ENCODE measurements at places on chromosomes 1 and 21. TPM values are rescaled to one million over a fixed set of nuclear protein-coding genes. Genes with fewer than 3 reads are reported as not detected.

AIRE gene
- 0.37 TPM for total RNA-seq

- no peak for DNase-seq
These were observed 13.9 kb downstream of the BTBD19 start for GRCh38 chr1:44822131-44822701.

LIX1L gene
- total RNA-seq = 29.7 TPM

LCE1C gene
- not detected for total RNA-seq

DNA sequence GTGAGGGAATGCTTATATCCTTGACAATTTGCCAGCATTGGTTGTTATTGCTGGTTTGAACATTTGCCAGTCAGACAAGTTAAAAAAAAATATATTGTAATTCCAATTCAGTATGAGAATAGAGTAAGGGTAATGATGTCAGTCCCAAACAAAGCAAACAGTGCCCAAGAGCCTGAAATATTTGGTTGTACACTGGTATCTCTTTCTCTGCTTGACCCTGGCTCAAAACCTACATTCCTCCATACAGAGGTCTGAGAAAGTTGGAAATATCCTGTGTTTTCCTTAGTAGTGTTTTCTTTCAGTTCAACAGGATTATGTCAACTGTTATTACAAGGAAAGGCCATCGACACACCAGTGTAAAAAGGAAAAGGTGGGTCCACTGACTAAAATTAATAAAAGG lies 145.6 kb downstream of the MRPL39 start:
- DNase-seq = no peak

DNA sequence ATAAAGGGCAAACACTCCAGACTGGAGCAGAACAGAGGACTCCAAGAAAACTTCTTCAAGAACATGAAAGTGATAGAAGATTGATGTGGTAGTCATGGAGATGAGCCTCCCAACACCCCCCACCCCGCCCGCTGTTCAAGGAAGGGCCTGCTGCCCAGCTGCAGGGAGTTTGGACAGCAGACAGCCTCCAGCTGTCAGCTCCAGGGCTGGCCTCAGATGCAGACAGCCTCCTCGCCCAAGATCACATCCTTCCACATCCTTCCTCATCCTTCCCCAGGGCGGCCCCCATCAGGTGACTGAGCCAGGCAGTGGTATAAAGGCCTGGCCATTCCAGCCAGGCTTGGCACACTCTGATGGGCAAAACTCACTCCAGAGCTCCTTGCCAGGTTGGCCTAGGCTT lies 24.6 kb downstream of the HMGN2 start:
- peak; percentile 93 for DNase-seq

GRCh38 chr1:115091572-115091971 lies 2.3 kb upstream of the TSPAN2 start:
- no peak for DNase-seq

GRCh38 chr1:31400393-31400792 lies 12.6 kb upstream of the SERINC2 start:
- DNase-seq = no peak

DNA sequence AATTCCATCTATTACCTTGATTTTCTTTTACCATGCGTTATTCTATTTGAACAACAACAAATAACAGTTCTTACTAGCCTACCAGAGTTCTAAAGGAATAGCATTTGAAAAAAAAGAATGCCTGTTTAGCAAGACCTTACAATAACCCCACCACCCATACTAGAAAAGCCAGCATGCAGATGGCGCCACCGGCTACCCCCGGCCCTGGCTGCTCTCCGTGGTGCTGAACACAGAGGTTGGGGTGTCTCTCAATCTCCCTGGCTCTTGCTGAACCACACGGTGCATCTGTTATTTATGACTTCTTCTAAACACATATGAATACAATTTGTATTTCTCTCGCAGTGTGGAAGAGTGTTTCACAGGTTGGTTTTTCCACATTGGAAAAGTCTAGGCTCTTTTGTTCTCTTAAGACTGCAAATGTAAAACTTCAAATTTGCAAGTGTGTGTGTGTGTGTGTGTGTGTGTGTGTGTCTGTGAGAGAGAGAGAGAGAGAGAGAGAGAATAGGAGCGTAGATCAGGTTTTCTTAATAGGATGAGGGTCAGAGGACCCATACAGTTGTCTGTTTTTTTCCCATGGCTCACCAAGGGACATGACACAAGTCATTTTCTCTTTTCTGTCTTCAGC lies 13.6 kb downstream of the GRIK3 start:
- peak; percentile 59 for DNase-seq

C1orf226 gene
- total RNA-seq = 2.1 TPM

GRCh38 chr1:24932284-24932683 lies 2.2 kb upstream of the RUNX3 start:
- DNase-seq = no peak

KRTAP19-1 gene
- total RNA-seq = not detected

ADGRL2 gene
- 421 TPM for total RNA-seq

- peak; percentile 38 for DNase-seq
These were observed 46.1 kb downstream of the SLC44A3 start for GRCh38 chr1:94866164-94866807.

- no peak for DNase-seq
These were observed 1.3 kb upstream of the GNB1 start for GRCh38 chr1:1892079-1892762.

CDC42BPA gene
- total RNA-seq = 97.4 TPM

- no peak for DNase-seq
These were observed 428.6 kb upstream of the BRINP3 start for GRCh38 chr1:190906206-190906725.

- peak; percentile 83 for DNase-seq
These were observed 359.8 kb upstream of the KAZN start for GRCh38 chr1:14238472-14239307.

DNA sequence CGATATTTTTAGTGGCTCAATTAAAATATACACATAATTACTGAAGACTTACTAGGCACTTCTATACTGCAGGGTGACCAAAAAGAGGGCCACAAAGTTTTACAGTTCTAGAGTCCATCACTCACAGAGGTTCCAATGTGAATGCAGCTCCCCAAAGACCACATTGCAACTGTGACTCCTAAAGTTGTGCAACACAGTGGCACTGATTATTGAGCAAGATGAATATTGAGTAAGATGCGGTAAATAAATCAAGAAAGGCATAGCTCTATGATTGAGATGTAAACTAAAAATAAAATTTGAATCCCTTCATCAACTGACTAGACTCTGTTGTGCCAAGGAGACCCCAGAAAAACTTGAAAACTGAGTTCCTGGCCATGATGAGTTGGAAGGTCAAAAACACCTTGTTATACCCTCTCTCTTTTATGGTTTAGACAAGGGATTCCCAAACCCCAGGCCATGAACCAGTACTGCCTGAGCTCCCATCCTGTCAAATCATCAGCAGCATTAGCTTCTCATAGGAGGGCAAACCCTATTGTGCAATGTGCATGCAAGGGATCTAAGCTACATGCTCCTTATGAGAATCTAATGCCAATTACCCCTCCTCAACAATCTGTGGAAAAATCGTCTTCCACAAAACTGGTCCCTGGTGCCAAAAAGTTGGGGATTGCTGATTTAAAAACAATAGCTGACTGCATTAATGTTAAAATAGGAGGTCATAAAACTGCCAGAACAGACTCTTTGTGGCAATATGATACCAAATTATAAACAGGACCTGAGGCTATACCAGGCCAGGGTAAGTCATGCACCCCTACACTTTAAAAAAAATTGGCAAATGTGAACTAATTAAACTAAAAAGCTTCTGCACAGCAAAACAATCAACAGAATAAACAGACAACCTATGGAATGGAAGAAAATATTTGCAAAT lies 94.3 kb downstream of the ADGRL4 start:
- no peak for DNase-seq

DNA sequence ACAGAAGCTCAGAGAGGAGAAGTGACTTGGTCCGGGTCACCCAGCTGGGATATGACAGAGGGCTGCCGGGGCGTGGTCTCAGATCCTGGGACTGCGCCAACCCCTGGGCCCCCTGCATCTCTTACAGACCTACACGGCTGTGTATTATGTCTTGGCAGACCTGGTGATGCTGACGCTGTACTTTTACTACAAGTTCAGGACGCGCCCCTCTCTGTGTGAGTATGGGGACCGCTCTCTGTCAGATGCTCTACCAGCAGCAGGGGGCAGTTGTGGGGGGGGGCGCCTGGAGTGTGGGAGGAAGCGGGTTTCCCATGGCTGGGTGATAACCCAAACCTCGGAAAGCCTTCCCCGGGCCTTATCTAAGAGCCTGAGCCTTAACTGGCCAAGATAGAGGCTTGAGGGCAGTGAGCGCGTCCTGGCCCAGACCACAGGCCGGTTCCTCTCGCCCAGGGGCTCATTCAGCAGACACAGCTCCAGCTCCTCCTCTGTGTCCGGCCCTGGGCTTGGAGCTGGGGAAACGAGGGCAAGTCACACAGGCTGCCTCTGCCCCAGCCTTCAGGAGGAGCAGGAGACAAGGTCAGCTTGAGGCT lies 13.3 kb downstream of the SLC66A1 start:
- no peak for DNase-seq

DNA sequence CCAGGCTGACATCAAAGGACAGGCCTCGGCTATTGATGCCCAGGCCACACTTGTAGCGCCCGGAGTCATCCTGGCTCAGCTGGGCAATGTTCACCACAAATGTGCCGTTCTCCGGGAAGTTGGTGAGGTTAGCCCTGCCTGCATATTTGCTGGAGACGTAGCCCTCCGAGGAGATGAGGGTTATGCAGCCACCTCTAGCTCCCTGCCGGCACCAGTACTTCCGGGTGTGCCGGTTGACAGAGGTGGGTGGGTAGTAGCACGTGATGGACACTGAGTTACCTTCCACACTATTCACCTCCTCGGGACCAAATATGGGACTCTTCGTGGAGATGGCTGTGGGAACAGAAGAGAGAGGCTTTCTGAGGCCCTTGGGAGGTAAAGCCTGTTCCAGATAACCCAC lies 7.1 kb downstream of the PIGR start:
- DNase-seq = no peak

DNA sequence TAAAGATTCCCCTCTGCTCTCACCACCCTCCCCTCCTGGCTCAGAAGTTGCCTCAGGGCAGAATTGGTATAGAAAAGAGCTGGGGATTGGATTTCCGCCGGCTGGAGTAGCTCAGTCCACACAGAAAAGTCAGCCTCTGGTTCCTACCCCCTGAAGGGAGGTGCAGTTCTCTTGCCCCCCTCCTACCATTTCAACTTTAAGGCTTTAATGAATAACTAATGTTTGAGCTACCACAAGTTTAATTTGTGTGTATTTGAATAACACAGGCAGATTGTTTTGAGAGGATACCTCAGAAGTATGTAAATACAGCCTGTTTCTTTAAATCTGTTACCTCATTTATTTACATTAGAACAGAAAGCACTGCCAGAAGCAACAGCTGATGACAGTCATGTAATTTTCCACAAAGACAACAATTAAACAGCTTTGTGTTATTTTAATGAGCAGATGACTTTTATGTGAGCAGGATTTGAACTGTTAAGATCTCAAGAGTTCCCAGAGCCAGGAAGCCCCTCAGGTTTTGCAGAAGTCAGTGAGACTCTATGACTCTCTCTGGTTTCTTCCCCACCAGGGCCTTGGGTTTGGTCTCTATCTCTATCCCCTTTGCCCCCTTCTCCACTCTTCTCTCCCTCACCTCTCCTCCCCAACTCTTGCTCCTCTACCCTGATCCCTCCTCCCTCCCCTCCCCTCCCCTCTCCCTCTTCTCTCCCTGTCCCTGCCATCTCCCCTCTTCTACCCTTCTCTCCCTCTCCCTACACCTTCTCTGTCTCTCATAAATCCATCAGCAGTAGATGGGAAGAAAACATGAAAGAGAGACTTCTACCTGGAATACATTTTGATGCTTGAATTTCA lies 26.3 kb downstream of the DUSP10 start:
- peak; percentile 83 for DNase-seq

GRCh38 chr1:181789395-181789794 lies 272.1 kb downstream of the ZNF648 start:
- DNase-seq = peak; percentile 33

DNA sequence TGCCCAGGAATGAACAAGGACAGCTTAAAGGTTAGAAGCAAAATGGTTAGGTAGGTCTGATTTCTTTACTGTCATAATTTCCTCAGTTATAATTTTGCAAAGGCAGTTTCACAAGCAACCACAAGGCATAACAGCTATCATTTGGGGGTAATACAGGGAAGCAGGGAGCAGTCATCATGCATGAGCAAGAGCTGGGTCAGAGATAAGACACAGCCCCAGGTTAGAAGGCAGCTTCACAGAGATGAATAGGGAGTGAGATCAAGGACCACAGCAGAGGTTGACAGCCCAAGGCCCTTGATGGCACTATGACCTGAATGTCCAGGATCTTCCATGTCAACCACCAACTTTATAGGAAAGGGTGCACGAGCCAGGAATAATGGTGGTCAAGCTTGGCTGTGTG lies 9.0 kb upstream of the CSRP1 start:
- no peak for DNase-seq

DNA sequence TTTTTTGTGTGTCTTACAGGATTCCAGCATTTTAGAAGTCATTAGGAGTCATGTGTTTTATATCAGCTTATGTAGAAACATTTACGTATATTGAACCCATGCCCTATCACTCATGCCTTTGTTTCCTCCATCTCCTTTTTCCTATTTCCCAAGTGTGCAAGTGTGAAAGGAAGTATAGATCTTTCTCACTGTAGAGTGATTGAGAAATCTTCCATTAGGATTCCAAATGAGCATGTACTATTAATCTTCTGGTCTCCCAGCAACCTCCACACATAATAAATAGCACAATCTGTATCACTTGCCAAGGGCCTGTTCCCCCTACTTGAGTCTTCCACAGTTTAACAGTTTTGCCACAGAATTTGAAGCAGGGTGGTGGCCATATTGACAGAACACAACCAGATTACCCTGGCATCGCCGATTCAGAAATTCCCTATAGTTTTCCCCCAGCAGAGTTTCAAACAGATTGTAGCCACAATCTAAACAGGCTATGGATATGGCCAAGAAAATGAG lies 1052.8 kb downstream of the TTLL7 start:
- no peak for DNase-seq

ESPN gene
- total RNA-seq = 11.2 TPM

DNA sequence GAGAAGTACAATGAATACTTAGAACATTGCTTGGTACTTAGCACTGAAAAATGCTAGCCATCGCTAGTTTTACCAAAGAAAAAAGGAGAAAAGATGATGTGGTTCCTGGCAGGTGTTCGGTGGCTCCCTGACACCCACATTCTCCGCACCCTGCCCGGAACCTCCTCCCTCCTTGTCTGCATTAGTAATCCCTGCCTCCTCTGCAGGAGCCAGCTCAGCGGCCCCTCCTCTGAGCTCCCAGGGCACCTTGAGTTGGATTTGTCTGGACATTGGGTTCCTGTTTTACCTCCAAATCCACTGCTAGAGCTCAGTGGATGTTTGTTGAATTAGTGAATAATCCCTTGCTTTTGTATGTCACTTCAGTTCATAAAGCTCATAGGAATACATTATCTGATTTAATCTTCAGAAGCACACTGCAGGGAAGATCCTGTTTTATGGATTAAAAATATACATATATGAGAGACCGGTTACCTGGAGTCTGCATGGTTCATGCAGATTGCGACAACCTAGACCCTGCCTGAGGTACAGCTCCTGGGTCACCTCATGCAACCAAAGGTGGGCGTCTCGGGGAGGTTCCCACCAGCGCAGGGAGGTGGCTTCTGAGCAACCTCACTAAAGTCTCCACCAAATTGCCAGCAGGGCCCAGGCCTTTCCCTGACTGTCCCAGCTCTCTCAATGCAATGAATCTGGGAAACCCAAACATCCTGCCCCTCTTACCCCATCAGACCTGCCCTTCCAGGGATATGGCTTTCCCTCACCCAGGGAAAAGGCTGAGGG lies 24.2 kb downstream of the PCAT6 start:
- no peak for DNase-seq
